ENCODE measurements at places on chromosomes 5 and 9.

GRCh38 chr9:87882627-87883026, at the start of gene SPATA31E1:
Gene SPATA31E1, plus strand, starts transcription at chr9:87882877. Its CDS starts 15 bp downstream, at chr9:87882892.
- no peak for DNase-seq

- DNase-seq, result peak; percentile 13
These were observed 47.8 kb downstream of the C9orf57 start for GRCh38 chr9:72012646-72013045.

- no peak for DNase-seq
These were observed 3.7 kb downstream of the C9 start for GRCh38 chr5:39360471-39361111.

- DNase-seq, result no peak
These were observed 2.9 kb upstream of the LPCAT1 start for GRCh38 chr5:1526681-1527131.

- no peak for DNase-seq
These were observed 29.8 kb upstream of the VCAN start for GRCh38 chr5:83441747-83442146.

- no peak for DNase-seq
These were observed 68.3 kb upstream of the SHB start for GRCh38 chr9:38137342-38137741.

DNA sequence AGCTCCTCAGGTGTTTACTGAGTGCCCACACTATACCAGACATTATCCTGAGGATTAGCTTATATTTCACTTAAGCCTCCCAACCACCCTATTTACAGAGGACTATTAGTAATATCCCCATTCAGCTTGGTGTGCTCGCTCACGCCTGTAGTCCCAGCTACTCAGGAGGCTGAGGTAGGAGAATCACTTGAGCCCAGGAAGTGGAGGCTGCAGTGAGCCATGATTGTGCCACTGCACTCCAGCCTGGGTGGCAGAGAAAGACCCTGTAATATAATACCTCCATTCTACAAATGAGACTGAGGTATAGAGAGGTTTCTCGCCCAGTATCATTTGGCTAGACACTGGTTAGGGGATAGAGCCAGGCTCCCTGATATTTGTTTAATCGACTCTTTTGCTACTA, 18.0 kb upstream of the MATR3 start:
- DNase-seq, result no peak

- DNase-seq, result peak; percentile 97
These were observed 8.1 kb downstream of the FAM193B start for GRCh38 chr5:177546258-177546741.

Measured in GM23248 (cell line).